ENCODE measurements at places on chromosomes 3 and 15.

- DNase-seq = no peak
These were observed 235.1 kb downstream of the CD47 start for GRCh38 chr3:107855710-107856109.

DNA sequence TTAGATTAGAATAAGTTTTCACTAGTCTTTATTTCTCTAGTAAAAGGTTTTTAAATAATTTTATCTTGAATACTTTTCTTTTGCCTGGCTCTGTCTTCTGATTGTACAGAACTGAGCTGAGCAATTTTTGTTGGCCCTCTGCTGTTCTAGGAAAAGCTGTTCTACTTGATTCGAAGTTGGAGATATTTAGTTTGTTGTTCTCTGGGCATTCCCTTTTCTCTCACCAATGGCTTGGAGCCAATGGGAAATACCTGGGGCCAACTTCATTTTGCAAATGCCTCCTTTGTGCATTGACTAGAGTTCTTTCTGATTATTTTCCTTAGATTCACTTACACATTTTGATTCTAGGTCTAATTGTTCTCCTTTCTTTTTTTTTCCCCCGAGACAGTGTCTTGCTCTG is 16.5 kb downstream of the ABHD5 start:
- DNase-seq = no peak

GRCh38 chr3:175103298-175103697 is 244.2 kb downstream of the NAALADL2 start:
- no peak for DNase-seq

DNA sequence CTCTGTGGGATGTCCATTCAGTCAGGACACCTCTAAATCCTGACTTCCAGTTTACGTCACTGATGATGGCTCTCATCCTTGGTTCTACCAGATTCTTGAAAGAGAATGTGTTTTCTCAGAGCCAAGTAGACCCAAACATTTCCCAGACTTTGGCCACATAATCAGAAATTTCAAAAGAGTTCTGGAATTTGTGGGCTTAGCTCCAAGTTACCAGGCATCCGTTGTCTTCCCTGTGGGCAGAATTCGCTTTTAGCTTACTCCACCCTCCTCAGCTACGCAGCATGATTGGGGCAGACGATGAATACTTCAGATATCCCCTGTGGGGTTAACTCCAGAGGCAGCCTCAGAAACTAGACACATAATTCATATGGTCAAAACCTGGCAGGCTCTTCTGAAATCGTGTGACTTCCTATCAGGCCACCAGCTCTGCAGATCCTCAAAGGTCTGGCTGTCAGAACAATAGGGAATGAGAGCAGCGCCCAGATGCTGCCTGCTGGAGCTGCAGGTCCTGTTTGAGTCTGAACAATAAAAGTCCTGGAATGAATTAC is 30.6 kb downstream of the CRTC3 start:
- no peak for DNase-seq

- no peak for DNase-seq
These were observed 9.7 kb downstream of the LIPC start for GRCh38 chr15:58441376-58442070.

GRCh38 chr3:155188031-155188430 is 105.5 kb downstream of the STRIT1 start:
- DNase-seq = no peak

GRCh38 chr3:44210967-44211366 is 30.7 kb upstream of the TOPAZ1 start:
- no peak for DNase-seq

GRCh38 chr3:15198686-15199085 is 7.4 kb upstream of the CAPN7 start:
- no peak for DNase-seq

DNA sequence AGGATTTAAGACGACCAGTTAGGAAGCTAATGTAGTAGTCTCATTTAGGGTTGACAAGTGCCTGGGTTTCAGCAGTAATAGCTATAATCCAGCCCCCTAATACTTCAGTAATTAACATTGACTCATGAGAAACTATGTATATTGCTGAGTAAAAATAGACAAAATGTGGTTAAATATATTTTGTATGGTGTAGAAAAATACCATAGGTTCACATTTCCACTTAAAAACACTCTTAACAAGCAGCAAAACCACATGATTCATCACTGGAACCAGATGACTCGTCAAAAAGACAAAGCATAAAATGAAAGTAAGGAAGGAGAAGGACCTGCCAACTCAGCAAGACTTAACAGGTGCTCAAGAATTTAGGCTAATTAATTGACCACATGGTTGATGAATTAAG is 288.9 kb downstream of the EFHB start:
- DNase-seq = no peak

DNA sequence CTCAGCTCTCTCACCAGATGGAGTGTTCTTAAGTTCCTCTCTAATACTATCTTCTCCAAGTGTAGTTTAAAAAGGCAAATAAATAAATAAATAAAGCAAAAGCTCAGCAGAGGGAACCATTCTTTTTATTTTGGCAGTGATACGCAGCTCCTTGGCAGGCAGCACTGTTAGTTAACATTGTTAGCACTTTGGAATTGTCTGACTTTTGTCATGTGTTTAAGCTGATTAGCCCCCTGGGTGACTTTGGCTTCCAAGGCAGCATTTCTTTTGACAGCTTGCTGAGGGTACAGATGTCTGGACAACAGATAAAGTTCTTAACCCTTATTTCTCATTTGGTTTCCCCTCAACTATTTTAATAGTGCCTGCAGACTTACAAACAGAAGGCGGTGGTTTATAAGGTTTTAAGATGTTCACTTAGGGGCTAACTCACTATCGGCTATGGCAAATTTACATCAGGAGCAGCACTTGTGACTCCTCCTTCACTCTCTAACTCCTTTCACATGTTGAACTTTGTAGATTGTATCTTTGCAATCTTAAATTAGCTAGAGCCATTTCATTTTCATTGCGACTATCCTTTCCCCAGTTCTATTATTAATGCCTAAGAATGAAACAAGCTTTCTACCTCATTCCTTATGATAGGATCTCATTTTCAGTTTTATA is 213.4 kb downstream of the ZBBX start:
- no peak for DNase-seq

GRCh38 chr3:132180337-132180791 is 136.8 kb upstream of the ACP3 start:
- DNase-seq = peak; percentile 48

- DNase-seq = no peak
These were observed 138.0 kb upstream of the UBE2E1 start for GRCh38 chr3:23667536-23668429.

GRCh38 chr3:33331414-33331813 is 54.2 kb downstream of the FBXL2 start:
- no peak for DNase-seq

DNA sequence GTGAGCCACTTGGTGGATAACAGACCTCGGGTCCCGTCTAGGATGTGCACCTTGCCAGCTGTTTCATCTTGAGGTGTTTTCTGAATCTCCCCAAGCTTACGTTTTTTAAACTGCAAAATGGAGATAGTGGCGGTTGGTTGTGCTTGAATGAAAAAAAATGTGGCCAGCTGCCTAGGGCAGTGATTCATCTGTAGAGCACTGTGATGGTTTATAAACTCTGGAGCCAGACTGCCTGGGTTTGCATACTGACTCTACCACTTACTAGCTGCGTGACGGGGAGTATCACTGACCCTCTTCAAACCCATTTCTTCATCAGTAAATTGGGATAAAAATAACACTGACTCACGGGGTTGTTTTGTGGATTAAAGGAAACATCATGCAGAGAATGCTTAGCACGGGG is 159.1 kb downstream of the CHL1 start:
- DNase-seq = no peak

DNA sequence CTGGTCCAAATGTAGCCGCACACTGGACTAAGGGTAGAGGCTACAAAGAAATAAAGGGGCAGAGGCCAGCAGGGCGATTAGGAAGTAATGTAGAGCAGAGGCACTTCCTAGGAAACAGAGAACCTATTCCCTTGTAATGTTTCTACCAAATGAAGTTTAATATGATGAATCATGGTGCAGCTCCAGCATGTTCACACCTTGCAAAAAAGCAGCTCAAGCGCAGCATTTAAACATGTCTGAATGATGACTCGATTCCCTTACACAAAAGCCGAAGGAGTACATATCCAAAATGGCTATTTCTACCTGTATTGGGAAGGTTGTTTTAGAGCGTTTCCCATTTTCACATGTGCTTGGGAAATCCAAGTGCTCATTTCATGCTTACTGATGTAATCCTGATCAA is 204.8 kb downstream of the MECOM start:
- DNase-seq = no peak

- peak; percentile 20 for DNase-seq
These were observed 10.9 kb upstream of the AADACL2 start for GRCh38 chr3:151722856-151723255.

- DNase-seq = peak; percentile 95
These were observed 29.1 kb downstream of the EFCAB12 start for GRCh38 chr3:129399145-129399894.

GRCh38 chr3:16090024-16090423 is 84.5 kb upstream of the GALNT15 start:
- DNase-seq = no peak

GRCh38 chr15:60477916-60478565 is 901 bp downstream of the ICE2 start:
- no peak for DNase-seq

GRCh38 chr3:127483005-127483641 is 107.4 kb downstream of the TPRA1 start:
- DNase-seq = no peak

DNA sequence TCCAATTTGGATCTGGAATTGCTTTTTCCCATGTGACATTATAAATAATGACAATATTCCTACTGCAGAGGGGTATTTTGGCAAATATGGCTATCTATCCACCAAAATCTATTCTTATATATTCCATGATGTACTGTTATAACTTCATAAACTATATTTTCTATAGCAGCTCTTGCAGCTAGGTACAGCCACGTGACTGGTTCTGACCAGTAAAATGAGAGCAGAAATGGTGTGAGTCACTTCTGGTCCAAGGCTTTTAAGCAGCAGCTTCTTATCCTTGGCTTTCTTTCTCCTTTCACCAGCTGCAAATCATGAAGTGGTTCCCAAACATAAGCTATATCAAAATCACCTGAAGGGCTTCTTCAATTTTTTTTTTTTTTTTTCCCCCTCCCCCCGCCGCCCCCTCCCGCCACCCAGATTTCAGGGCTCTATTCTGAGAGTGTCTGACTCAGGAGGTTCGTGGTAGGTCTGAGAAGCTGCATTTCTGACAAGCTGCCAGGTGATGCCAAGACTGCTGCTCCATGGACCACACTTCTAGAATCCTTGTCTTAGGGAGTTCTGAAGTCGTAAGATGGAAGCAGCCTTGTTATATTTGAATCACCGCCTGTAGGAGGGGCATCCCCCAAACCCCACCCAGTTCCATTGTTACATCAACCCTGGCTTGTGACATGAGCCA is 357.5 kb downstream of the CHST2 start:
- no peak for DNase-seq

GRCh38 chr3:71111784-71112440 is 471.6 kb downstream of the FOXP1 start:
- no peak for DNase-seq

DNA sequence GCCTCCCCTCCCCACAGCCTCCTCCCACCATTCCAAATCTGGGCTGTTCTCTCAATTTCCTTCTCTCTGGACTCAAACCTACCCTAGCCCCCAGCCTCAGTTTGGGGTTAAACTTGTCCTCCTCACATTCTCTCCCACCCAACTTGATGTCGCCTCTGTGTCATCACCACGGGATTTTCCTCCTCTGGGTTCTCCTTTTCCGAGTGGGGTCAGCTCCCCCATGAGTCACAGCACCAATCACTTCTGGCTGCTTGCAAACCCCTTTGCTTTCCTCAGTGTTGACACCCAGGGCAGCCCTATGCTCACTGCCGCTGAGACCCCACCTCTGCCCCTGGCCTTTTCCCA is 451 bp downstream of the CCR5AS start:
- DNase-seq = no peak

DNA sequence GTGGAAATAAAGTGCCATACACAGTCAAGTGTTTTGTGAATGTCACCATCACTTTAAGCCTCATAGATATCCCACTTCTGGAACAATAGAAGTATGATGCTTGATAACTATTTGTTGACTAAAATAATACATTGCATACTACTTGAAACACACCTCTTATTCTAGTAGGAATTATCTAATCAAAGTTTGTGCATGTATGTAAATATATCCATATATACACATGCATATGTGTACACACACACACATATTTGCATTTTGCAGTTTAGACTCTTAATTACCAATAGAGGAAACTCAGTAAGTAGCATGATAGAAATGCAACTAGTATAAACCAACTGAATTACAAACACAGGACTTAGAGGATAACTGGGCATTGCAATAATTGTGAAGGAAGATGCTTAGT is 1084.1 kb downstream of the FHIT start:
- DNase-seq = no peak

- no peak for DNase-seq
These were observed 46.7 kb downstream of the AMOTL2 start for GRCh38 chr3:134327594-134327975.

- DNase-seq = no peak
These were observed 102.1 kb upstream of the ARPP21 start for GRCh38 chr3:35537265-35537664.

GRCh38 chr3:120171134-120171873 is 77.1 kb upstream of the GSK3B start:
- DNase-seq = no peak

DNA sequence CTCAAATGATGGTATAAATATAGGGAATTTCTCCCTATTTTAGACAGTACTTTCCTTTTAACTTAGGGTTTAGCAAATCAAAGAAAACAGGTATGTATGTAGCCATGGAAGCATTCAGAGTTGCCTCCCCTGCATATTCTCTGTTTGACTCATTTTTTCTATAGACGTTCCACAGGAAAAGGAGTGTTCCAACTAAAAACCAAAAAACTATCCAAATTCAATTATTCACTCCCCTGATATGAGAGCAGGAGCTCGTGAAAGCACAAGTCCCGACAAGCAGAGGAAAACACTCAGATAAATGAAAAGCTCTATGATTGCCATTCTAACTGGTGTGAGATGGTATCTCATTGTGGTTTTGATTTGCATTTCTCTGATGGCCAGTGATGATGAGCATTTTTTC is 119.5 kb downstream of the FRMD5 start:
- DNase-seq = no peak
